Mesothelial cell of epicardium (in vitro differentiated cells): ENCODE measurements at places on chromosomes 6 and 20.

DNA sequence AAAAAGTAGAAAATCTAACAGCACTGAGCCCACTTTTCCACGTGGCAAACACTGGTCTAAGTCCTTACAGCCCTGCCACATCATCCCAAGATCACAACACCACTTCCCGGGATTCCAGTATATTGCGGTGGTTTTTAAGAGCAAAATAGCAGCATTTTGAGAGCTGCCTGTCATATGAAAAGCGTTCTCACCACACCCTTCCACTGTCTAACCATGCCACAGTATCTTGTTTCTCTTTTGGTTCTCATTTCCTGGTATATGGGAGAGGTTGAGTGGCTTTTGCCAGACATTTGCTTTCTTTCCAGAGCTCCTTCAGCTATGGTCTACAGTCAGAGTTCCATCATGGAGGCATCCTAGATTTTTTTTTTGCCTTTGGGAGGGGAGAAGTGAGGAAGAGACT, 243.0 kb downstream of the TSHZ2 start:
- DNase-seq = no peak

- DNase-seq = no peak
Measured at GRCh38 chr20:45927071-45927878, 7.2 kb upstream of the PCIF1 start.

DNA sequence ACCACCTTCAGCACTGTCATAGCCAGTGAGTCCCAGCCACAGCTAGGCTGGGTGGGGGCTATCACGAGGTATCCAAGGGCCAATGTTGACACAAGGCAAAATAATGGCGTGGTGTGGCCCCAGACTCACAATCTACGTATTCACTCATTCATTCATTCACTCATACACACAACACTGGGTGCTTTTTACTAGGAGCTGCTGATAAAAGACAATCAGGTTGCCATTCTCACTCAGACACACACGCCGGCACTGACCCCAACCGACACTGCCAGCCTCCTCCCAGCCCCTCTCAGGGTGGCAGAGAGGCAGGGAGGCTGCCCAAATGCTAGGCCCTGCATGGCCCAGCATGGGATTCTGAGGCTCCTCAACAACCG, 1.5 kb upstream of the C20orf144 start:
- no peak for DNase-seq

DNA sequence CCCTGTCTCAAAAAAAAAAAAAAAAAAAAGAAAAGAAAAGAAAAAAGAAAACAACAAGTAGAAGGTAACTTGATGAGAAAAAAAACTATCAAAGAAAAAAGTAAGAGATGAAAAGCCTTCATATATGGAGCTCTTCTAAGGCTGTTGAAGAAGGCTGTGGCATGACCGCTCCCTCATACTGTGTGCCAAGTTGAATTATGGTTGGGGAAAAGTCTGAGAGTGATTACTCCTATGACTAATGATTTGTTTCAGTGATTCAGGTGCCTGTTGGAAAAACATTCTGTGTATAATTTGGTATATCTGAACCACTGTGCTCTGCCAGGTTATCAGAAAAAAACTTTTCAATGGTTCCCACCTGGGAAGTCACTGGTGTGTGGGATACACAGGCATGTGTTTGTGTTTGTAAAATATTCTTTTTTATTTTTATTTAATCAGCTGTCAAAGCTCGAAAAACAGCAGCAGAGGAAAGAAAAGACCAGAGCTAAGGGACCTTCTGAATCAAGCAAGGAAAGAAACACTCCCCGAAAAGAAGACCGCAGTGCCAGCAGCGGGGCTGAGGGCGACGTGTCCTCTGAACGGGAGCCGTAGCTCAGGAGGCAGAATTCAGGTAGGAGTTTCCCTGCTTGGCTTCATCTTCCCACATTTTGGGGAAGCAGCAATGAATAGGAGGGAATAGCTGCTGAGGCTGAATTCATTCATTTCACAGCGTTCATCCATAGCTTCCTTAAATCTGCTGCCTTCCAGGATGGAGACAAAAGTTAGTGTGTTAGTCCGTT, 69.7 kb upstream of the SCP2D1 start:
- no peak for DNase-seq
